LNCaP clone FGC (cell line): ENCODE measurements at places on chromosomes 7 and 10.

- no peak for DNase-seq
These were observed 147.1 kb downstream of the BUB3 start for GRCh38 chr10:123301077-123301857.

DNA sequence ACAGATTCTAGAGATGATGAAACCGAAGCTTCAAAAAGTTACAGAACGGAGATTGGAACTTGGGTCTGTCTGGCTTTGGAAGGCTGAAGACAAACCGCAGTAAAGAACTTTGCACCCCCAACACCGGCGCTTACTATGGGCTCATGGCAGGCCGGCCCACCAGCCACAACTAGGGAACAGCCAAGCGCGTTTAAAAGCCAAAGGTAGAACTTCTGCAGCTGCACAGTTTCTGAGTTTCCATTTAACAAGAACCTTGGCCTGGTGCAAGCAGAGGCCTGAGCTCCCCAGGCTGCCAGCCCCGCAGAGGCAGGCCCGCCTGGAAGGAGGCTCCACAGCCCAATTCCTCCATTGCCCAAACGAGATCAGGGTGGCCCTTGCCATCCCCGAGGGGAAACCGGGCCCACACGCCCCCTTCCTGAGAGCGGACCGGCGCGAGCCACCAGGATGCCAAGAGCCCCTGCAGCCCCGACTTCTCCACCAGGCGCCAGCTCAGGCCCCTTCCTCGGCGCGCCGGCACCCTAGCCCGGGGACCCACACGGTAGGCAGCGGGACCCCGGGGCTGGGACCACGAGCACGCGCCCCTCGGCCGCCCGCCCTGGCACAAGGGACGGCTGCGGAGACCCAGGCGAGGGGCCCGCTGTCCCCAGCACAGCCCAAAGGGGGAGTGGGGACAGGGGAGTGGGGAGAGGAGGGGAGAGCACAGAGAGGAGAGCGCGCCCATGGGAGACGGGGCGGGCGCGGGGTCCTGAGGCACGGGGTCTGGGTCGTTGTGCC, 566 bp downstream of the MAD1L1 start:
- DNase-seq: no peak

DNA sequence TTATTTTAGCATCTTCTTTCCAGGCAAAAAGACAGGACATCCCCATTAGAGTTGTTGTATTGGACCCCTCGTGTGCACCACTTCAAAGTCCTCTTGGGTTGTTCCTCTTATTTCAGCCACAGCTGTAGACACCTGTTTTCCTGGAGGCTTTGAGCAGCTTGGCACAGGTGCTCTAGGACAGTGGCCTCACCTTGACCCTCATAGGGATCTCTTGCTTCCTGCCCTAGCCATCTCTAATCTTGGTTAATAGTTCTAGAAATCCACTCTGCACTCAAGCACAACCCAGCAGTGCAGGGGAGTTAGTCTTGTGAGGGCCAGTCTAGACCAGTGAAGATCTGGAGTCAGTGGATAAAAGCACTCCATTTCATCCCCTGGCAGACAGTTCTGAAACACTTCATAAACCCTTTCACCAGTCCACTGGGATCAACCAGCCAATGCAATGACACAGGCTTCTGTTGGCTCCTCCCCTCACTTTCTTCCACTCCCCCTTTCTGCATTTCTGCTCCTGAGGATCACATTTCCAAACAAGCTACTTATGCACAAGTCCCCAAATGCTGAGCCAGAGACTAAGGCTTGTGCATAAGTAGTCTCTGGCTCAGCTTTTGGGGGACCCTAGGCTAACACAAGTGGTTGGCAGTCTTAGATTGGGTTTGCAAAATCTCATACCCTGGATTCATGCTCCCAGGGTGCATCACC, 131.5 kb upstream of the LAMB4 start:
- DNase-seq: no peak

DNA sequence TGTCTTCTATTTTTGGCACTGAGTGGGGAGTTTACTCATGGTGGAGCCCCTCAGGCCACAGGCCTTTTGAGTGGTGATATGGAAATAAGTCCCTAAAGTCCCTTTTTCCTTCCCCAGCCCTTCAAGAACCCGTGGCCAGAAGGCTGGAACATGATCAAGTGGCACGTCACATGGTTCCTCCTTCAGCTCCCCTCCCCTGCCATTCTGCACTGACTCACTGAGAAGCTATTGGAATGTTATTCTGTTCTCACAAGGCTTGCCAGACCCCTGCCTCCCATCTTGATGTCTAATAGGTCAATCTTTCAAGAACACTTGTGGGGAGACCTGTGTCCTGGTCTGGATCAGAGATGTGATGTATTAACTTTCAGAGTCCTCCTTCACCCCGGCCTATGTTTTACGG, 279.8 kb downstream of the SEC23IP start:
- no peak for DNase-seq

DNA sequence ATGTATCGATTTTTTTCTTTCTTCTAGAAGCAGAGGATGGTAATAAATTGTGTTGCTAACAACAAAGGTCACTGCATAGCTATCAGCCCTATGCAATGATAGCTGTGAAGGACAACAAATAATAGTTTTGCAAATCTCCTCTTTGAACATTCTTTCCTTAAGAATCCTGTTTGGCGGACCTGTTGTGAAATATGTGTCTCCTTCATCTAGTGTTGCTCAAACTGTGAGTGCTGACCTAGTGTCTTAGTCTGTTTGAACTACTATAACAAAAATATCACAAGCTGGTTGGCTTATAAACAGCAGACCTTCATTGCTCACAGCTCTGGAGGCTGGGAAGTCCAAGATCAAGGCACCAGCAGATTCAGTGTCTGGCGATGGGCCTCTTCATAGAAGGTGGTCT, 53.7 kb downstream of the CAV1 start:
- DNase-seq: no peak
